ENCODE measurements at places on chromosomes 13 and 19. TPM values are rescaled to one million over a fixed set of nuclear protein-coding genes. Genes with fewer than 3 reads are reported as not detected.

ZNF415 gene
- 2.2 TPM for total RNA-seq

- no peak for DNase-seq
Observed at GRCh38 chr13:38309397-38309796, 40.3 kb upstream of the UFM1 start.

GRCh38 chr19:1494115-1494815, 3.3 kb downstream of the REEP6 start:
- DNase-seq = no peak

CEACAM3 gene
- total RNA-seq = not detected

ZNF470 gene
- total RNA-seq = 1.2 TPM

GRCh38 chr19:46788262-46788967, at the start of gene SLC1A5:
Gene SLC1A5 (minus strand): TSS chr19:46788594. CDS start chr19:46787965, 629 bp downstream.
- no peak for DNase-seq

- DNase-seq = no peak
Observed at GRCh38 chr19:2719920-2720776, 1.0 kb downstream of the DIRAS1 start.

GRCh38 chr13:30107121-30107520, 200.2 kb downstream of the KATNAL1 start:
- DNase-seq = no peak

DNA sequence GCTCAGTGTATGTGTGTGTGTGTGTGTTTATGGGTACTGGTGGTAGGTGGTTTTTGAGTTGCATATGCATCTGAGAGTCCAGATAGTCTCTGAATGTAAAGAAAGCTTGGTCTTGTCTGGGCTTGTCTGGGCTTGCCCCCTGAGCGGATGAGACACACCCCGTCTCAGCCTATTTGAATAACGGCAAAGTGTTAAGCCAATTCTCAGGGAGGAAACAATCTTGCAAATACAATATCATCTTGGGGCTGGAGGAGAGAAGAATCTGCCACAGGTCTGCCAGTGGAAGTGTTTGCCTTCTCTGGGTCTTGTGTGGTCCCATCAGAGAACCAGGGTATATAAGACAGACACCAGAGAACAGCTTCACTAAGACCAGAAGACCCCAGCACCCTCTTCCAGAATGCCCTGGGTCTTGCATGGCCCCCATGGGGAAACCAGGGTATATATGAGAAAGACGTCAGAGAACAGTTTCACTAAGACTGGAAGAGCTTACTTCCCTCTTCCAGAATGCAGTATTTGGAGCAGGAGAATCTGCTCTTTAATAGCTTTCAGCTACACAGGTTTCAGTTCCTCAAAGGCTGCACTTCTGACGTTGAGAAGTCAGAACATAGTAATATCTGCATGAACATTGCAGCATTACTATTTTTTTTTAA, 13.3 kb downstream of the CD70 start:
- DNase-seq = no peak

DNA sequence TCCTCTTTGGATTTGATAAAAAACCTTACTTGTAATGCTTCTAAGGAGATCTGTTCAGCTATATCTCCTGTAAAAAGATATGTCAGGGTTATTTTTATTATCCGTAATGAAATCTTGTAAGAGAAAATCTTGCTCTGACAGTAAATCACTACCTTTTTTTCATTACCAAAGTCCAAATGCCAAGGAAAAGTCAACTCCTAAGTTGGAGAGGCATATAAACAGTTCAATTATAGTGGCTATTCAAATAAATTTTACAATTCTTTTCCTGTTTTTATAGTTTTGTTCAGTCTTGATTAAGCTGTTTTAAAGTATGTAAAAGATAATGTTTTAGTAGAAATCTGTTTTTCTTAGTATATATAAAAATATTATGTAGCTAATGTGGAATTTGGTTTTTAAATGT, 9.0 kb downstream of the KCTD4 start:
- no peak for DNase-seq

- no peak for DNase-seq
Observed at GRCh38 chr13:106101201-106101600, 434.3 kb downstream of the EFNB2 start.

DNA sequence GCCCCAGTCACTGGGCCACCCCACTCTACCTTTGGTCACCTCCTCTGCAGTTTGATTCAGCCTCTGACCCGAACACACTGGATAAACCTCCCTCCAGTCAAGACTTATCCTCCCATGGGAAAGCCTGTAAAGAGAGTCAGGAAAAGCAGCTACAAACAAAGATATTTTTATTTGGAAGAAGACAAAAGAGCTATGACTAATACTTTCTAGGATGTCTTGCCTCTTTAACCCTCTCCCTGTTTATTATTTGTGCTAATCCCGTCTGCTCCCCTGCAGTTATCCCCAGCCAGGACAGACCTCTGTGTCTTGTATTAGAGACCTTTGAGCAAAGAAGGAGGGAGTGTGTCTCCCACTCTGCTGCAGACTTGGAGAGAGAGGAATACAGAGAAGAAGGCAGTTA, 178.3 kb downstream of the EFNB2 start:
- no peak for DNase-seq

- no peak for DNase-seq
Observed at GRCh38 chr19:42261763-42262162, 6.8 kb upstream of the ERF start.

DNA sequence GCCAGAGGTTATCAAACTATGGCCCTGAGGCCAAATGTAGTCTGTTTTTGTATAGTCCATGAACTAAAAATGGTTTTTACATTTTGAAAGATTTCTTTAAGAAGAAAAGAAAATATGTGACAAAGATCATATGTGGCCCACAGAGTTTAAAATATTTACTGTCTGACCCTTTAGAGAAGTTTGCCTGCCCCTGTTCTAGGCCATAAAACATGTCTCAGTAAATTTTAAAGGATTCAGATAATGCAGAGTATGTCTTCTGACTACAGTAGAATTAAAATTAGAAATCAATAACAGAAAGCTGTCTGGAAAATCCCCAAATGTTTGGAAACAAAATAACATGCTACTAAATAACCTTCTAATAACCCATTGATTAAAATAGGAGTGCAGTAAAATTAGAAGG, 86.3 kb downstream of the KCNRG start:
- DNase-seq = no peak

ZNF69 gene
- total RNA-seq = 15.0 TPM

DNA sequence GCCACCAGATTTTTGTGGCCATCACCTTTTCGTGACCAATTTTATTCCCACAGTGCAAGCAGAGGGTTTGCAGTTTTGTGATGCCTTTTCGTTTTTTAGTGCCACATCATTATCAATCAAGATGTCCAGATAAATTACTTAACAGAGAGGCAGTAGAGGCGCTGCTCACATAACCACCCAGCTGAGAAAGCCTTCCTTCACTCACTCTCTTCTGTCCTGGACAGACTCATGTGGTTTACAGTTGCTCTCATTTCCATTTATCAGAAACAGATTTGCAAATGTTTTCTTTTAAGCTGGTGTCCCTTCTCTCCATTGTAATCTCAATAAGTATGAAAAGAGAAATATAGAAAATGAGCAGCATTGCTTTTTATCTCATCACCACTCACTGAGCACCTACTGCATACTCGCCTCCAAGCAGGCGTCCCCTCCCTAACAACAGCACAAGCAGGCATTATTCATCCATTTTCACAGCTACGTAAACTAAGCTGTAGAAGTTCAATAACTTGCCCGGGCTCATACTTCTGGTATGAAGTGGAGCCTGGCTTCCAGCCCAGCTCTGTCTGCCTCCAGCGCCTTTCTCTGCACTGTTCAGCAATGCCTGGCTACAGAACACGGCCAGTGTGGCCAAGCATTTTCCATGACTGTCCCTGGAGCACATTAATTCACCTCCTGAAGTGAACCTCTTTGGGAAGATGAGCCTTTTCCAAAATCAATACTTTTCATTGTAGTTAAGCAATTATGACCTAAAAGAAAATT, 34.6 kb upstream of the KATNAL1 start:
- peak; percentile 52 for DNase-seq

FSD1 gene
- total RNA-seq = 22.9 TPM

GRCh38 chr19:47729468-47729798, 15.9 kb upstream of the NOP53 start:
- DNase-seq = no peak

GRCh38 chr13:99416411-99417121, 84.7 kb upstream of the TM9SF2 start:
- DNase-seq = no peak

- DNase-seq = no peak
Observed at GRCh38 chr13:33208290-33209220, 77.0 kb downstream of the STARD13 start.

DNA sequence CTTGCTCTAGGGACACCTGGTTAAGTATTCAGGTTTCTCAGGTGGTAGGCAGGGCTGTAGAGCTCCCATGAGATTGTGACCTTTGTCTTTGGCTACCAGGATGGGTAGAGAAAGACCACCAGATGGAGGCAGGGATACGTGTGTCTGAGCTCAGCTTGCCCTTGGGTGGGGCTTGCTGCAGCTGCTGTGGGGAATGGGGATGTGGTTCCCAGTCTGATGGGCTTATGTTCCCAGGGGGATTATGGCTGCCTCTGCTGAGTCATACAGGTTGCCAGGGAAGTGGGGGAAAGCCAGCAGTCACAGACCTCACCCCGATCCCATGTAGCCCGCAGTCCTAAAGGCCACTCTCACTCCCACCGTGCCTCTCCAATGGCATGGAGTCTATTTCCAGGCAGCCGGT, 659.9 kb upstream of the KLF12 start:
- DNase-seq = no peak

GRCh38 chr13:110012102-110012739, 225.8 kb upstream of the IRS2 start:
- DNase-seq = peak; percentile 97

ZNF541 gene
- not detected for total RNA-seq

CCDC106 gene
- total RNA-seq = 17.9 TPM

- DNase-seq = no peak
Observed at GRCh38 chr13:33535061-33535460, 249.5 kb upstream of the STARD13 start.

TUBA3C gene
- not detected for total RNA-seq

- no peak for DNase-seq
Observed at GRCh38 chr13:42864952-42865767, 83.8 kb downstream of the FAM216B start.

DNA sequence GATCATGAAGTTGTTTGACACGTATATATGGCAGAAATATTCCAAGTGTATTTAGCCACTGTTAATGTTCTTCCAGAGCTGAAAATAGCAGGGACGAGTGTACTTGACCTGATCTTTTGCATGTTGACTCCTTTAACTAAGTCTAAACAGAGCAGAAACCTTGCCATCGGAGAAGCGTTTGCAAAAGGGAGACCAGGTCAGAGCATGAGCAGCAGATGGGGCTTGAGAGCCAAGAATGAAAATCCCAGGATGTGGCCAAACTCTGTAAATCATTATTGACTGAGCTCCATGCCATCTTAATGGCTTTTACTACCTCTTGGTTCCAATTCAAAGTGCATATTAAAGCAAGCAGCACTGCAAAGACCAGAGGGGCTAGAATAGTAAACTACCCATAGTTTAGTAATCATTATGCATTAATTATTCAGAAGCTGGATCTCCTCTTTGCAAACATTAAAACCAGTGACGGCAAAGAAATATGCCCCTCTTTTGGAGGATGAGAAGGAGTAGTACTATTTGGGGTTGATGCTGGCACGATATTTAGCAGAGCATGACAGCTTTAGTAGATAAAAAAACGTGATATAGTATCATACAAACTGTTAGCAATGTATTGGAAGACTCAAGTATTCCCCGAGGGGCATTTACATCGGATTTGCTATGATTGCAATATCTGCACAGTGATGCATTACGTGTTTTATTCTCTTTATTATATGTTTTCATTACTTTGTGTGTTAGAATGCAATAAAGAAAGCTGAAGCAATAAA, 55.7 kb downstream of the FAM216B start:
- peak; percentile 43 for DNase-seq

CGB1 gene
- not detected for total RNA-seq

ITM2B gene
- total RNA-seq = 403 TPM

GRCh38 chr13:23007426-23007825, 173.4 kb upstream of the SGCG start:
- no peak for DNase-seq

Measured in epithelial cell of proximal tubule (primary cell).